ENCODE measurements at places on chromosomes 3 and 15.

GRCh38 chr15:73923156-73923487 lies 3.1 kb upstream of the LOXL1 start:
- no peak for DNase-seq

DNA sequence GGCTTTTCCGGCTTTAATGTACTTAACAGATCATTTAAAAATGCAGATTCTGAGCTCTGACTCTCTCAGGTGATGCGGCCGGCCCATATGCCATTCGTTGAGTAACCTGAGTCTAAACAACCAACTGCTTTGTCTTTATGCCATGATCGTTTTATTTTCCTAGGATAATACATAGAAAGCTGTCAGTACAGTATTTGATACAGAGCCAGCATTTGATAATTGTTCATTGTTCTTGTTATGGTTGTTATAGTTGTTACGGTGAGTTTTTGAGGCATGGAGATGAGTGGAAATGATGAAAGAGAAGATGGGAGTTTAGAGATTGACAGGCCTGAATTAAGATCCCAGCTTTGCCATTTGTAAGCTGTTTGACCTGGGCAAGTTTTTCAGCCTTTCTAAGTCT lies 40.0 kb downstream of the TMEM45A start:
- DNase-seq = peak; percentile 33

DNA sequence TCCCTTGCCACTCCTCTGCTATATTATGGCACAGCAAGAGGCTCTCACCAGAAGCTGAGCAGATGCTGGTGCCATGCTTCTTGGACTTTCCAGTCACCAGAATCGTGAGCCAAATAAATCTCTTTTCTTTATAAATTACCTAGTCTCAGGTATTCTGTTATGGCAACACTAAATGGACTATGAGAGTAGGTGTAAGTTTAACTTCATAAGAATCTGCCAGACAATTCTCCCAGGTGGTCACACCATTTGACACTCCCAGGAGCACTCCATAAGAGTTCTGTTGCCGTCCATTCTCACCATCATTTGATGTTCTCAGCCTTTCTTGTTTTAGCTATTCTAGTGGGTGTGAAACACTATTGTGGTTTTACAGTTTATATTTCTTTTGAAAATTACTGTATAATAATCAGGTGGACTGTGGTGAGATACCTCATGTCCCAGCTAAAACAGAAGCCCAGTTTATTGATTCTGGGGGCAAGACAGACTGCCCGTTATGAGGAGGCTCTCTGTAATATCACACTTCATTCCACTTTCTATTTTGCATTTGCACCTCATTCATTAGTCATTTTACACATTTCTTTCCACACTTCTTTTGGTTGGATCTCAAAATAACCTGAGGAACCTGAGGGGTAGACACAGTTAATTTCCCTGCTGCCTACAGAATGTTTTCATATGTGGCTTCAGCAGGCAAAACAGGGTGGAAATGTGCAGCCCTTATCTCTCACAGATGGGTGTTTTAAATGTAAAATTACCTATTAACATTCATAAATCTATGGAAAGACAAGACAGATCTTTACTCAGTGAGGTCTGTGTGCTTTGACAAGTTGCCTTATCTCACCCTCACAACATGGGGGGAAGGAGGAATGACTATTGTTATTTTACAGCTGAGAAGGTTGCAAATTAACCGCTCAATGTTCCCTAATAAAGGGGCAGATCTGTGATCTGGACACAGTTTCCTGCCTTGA lies 42.1 kb downstream of the CDCP1 start:
- DNase-seq = peak; percentile 83

DNA sequence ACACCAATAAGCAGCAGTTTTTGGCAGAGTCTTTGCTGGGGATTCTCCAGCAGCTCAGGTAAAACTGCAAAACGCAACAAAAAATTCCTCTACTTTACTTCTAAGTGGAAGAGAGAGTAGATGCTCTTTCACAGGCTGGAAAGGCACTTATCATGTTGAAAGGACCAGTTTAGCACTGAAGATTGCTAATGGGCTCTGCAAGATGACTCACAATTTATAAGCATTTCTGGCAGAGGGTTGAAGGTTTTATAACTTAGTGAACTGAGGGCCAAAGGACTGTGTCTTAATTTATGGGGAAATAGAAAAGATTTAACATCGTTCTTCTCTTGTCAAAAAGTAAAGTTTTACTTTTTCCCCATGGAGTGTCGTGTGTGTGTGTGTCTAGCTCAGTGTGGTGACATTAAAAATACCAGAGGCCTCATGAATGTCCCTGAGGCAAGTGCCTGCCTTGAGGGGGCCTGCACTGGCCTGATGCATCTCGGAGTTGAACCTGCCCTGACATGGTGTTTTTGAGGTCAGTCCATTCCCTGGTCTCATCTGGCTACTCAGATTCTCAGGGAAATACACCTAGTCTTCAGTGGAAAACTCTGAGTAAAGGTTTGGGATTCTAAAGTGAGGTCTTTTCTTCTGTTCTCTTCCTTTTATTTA lies 1092.0 kb downstream of the NAALADL2 start:
- DNase-seq = no peak

- DNase-seq = no peak
Observed at GRCh38 chr3:157631478-157631877, 128.3 kb upstream of the VEPH1 start.

DNA sequence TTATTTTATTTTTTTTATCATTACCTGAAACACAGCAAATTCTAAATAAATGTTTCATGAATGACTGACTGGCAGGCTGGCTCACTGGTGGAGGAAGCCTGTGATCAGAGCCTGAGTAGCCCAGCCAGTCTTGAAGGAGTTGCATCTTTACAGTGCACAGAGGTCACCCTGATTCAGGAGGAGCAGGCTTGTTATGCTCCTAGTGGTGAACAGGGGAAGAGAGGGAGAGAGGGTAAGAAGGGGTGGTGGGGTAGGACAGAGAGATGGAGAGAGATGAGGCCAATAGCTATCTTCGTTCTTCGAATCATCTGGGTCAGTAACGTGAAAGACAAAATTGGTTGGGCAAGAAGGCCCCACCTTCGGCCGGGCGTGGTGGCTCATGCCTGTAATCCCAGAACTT lies 202.6 kb upstream of the MCTP2 start:
- DNase-seq = no peak

DNA sequence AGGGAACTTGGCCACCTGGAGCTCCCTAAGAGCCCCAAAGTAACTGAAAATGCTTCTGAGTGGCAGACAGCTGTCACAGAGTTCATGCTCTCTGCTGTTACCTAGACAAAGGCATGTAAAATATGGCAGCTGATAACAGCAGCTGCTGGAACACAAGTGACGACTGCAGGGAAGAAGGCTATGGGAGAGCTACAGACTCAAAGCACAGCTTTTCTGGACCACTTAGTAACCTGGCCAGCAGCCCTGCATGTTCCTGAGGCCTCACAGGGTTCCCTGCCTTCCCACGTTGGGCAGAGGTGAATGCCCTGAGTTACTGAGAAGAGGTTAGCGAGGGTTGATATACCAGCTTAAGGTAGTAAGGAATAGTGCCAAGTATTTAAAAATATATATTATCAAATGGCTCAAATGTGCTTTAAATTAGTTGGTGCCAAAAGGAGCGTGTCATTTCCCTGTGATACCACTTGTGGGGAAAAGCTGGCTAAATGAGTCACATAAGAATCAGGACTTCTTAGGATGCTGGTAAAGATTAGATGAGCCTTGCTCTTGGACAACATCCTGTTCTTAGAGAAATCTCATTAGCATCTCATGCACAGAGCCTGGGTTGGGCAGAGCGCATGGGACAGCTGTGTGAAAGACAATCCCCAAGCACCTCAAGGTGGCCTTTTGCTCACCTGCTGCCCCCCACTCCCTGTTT lies 76.4 kb upstream of the SCN5A start:
- DNase-seq = no peak

- peak; percentile 69 for DNase-seq
Observed at GRCh38 chr3:53254509-53255422, 1.1 kb downstream of the TKT start.

GRCh38 chr3:48696601-48697000 lies 10.9 kb upstream of the NCKIPSD start:
- no peak for DNase-seq

GRCh38 chr3:172156586-172156955 lies 117.2 kb downstream of the FNDC3B start:
- DNase-seq = no peak

Data from NCI-H526 (cell line).